ENCODE measurements at places on chromosomes 7 and 10. TPM values are rescaled to one million over a fixed set of nuclear protein-coding genes. Genes with fewer than 3 reads are reported as not detected.
A peak's percentile ranks its signal among the peaks of the same experiment; 100 is the strongest.

Gene POU6F2
- total RNA-seq, result not detected

Gene TUBB8
- not detected for total RNA-seq

Gene ADARB2
- 4.1 TPM for total RNA-seq

Gene TAS2R5
- 45.5 TPM for total RNA-seq

DNA sequence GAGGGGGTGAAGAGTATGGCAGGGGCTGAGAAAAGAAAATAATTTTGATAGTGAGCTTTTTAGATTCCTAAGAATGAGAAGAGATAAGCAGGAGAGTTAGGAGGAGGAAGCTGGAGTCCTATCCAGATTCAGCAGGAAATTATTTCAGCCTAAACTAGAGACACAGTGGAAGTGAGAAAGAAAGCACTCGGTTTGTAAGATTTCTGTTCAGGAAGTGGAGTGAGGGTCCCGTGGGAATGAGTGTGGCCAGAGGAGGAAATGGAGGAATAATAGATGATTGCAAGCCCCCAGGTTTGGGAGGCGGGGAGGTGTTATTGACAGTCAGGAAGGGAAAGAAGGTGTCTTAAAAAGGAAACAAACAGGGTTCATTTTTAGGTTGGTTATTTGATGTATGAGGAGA, 84.8 kb upstream of the NRP1 start:
- H3K4me3 ChIP-seq, result no peak overlapping the region
- no peaks in the 10 kb centered on the region for H3K4me1 ChIP-seq
- no peak for DNase-seq
- H3K36me3 ChIP-seq, result no peaks in the 10 kb centered on the region
- H3K27me3 ChIP-seq, result no peaks in the 10 kb centered on the region

DNA sequence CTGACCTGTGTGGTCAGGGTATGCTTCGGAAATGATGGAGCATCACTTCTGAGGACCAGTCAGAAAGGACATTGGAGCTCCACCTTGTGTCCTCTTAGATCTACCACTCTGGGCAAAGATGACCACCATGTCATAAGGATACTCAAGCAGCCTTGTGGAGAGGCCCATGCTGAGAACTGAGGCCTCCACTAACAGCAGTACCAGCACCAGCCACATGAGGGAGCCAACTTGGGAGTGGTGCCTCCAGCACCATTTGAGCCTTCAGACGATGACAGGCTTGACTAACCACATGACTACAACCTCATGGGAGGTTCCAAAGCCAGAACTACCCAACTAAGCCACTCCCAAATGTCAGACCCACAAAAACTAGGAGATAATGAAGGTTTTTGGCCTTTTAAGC, 116.0 kb downstream of the NPTX2 start:
- H3K27me3 ChIP-seq, result no peaks in the 10 kb centered on the region
- no peaks in the 10 kb centered on the region for H3K4me1 ChIP-seq
- DNase-seq, result no peak

DNA sequence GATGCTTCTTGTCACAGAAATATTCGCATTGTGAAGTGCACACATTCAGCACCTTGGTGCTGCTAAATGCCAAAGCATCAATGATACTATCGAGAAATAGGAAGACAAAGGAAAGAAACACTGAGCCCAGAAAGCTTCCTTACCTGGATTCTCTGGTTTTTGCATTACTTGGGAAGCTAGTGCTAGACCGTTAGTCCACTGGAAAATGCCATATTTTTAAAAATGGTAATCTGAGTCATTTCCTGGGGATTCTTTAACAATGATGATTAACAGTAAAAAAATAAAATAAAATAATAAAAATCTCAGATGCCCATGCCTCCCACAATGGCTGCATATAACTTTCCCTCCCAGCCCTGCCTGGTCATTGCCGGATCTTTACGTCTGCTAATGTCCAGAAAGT, 420.1 kb upstream of the MGMT start:
- no peaks in the 10 kb centered on the region for H3K27me3 ChIP-seq
- H3K4me1 ChIP-seq, result no peaks in the 10 kb centered on the region
- DNase-seq, result no peak
- H3K27ac ChIP-seq, result no peak overlapping the region

DNA sequence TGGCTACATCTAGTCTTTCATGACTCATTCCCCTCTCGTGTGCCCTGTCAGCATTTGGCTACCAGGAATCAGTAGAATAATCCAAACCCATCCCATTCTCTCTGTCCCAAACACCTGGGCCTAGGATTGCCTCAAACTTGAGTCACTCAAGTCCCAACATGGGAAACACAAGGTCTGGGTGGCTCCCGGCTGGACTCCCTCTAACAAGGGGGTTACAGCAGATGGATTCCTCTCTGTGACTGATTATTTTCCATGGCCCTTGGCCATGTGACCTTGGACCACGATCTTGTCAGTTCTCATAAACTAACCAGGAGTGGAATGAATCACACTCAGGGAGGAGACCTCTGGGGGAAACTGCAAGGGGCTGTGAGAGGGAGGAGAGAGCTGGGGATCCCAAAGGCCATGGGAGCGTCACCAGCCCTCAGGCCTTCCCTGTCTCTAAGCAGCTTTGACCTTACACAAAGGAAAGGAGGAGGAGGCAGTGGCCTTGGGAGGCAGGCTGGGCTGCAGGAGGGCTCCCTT, 533.1 kb downstream of the KCNMA1 start:
- DNase-seq, result peak; percentile 38
- no peak overlapping the region for H3K27ac ChIP-seq
- H3K4me3 ChIP-seq, result no peak overlapping the region
- H3K27me3 ChIP-seq, result no peaks in the 10 kb centered on the region

GRCh38 chr10:103193820-103194529, 903 bp upstream of the NT5C2 start:
- peak overlapping the region; percentile 99 for H3K27ac ChIP-seq
- peaks cover 34% of the 10 kb centered on the region for H3K4me1 ChIP-seq
- no peaks in the 10 kb centered on the region for H3K27me3 ChIP-seq
- no peak for DNase-seq
- no peak overlapping the region for H3K4me3 ChIP-seq
- no peaks in the 10 kb centered on the region for H3K36me3 ChIP-seq

DNA sequence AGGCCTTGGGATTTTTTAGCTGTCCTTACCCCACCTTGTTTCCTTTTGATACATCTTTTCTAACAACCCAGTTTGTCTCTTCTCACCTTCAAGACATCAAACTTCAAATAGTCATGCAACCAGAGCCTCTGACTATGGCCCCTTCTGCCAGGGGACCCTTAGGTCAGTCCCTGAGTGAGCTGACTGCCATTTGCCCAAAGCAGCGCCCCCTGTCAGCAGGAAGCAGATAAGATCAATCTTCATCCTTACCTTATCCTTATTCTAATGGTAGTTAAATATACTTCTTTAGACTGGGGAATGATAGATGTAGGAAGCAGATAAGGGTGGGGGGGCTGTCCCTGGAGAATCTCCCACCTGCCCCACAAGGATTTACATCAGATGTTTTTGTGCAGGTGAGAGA, 29.8 kb upstream of the CDC14C start:
- H3K27me3 ChIP-seq, result no peaks in the 10 kb centered on the region
- H3K4me3 ChIP-seq, result no peak overlapping the region
- DNase-seq, result no peak
- H3K27ac ChIP-seq, result no peak overlapping the region
- H3K4me1 ChIP-seq, result no peaks in the 10 kb centered on the region
- no peaks in the 10 kb centered on the region for H3K36me3 ChIP-seq

DNA sequence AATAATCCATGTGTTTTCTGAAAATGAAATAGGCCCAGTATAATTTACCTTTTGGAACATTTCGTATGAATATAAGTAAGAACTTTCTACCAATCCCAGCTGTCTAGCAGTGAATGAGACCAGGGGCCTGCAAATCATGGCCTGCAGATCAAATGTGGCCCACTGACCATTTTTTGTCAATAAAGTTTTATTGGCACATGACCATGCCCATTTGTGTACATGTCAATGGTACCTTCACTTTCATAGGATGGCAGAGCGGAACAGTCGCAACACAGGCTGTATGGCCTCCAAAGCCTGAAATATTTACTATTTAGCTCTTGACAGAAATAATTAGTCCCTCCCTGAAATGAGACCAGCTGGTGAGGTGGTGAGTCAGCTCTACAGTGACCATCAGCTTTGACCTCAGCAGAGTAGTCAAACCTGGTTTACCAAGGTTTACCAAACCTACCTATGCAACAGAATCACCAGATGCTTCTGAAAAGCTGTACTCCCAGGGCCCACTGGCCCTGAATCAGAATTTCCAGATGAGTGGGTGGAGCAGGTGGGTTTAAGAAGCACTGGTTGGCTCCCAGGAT, 13.8 kb upstream of the C10orf90 start:
- H3K4me1 ChIP-seq, result no peaks in the 10 kb centered on the region
- H3K27me3 ChIP-seq, result no peaks in the 10 kb centered on the region
- DNase-seq, result no peak
- H3K27ac ChIP-seq, result no peak overlapping the region

DNA sequence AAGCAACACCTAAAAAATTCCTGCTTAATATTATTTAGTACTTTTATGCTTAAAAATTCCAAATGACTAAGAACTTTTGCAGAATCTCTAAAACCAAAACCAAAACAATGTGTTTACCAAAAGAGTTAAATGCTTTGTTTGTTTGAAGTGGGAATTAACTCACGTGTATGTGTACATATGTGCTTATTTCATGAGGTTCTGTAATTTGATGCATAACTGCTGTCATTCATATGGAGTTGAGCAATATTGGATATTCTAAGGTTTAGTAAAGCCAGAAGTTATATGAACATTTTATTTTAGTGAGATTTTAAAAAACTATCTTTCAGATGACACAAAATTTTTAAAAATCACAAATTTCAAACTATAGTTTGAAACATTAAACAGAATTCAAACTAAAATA, 157.1 kb downstream of the PIP4K2A start:
- H3K4me1 ChIP-seq, result peaks cover 28% of the 10 kb centered on the region
- no peaks in the 10 kb centered on the region for H3K27me3 ChIP-seq
- H3K36me3 ChIP-seq, result peaks cover under 1% of the 10 kb centered on the region
- H3K4me3 ChIP-seq, result no peak overlapping the region
- DNase-seq, result no peak
- H3K27ac ChIP-seq, result no peak overlapping the region

GRCh38 chr10:35486297-35486990, 118.7 kb upstream of the GJD4 start:
- peaks cover 18% of the 10 kb centered on the region for H3K4me1 ChIP-seq
- no peak overlapping the region for H3K4me3 ChIP-seq
- no peaks in the 10 kb centered on the region for H3K27me3 ChIP-seq
- H3K27ac ChIP-seq, result peak overlapping the region; percentile 35
- peaks cover 27% of the 10 kb centered on the region for H3K36me3 ChIP-seq

GRCh38 chr10:113414543-113414942, 138.3 kb upstream of the HABP2 start:
- H3K27ac ChIP-seq, result no peak overlapping the region
- no peak for DNase-seq
- no peaks in the 10 kb centered on the region for H3K27me3 ChIP-seq
- H3K4me3 ChIP-seq, result no peak overlapping the region
- H3K36me3 ChIP-seq, result no peaks in the 10 kb centered on the region

GRCh38 chr7:117776224-117776623, 97.0 kb downstream of the CTTNBP2 start:
- H3K4me3 ChIP-seq, result no peak overlapping the region
- peaks cover 6% of the 10 kb centered on the region for H3K4me1 ChIP-seq
- H3K27ac ChIP-seq, result no peak overlapping the region
- DNase-seq, result no peak

DNA sequence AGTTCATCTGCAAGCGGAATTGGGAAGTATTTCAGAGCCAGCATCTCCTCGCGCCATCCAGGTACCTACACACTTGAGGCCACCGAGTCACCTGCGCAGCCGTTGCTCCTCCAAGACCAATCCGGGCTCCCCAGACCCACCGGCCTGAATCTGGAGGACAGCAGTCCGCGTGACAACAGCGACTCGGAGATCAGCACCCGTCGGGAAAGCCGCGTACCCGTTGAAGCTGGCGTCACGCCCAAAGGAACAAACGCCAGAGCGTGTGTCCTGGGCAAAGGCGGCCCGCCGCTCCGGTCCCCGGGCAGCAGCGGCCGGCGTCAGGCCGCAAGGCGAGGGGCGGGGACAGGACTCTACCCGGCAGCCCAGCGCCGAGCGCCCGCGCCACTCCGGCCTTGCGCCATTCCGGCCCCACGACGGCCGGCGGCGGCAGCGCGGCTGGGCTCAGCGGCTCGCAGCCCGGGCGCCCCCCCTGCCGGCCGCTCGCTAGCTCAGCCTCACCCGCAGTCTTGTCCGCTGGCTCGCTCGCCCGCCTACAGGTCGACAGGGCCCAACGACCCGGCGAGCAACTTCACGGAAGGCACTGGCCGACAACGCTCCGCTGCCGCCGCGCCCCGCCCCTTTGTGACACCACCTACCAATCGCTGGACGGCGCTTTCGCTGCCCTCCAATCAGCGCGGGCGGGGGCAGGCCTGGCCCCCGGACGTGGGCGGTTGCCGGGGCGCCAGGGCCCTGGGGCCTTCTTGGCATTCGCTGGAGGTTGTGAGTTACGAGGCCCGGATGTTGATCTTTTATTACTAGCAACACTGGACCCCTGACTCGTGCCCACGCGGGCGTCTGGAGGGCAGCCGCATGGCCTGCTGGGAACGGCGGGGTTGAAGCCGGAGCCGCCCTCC, at the start of gene ZFAND4:
Gene ZFAND4 (minus strand): TSS at position 592 of the 893 bp plus-strand sequence. CDS start 9,047 bp downstream, outside the sequence.
- peak; percentile 99 for DNase-seq
- no peaks in the 10 kb centered on the region for H3K36me3 ChIP-seq
- H3K4me1 ChIP-seq, result peaks cover 31% of the 10 kb centered on the region

All from stomach (tissue), 19 donors.